ENCODE measurements at places on chromosomes 2 and 18. TPM values are rescaled to one million over a fixed set of nuclear protein-coding genes. Genes with fewer than 3 reads are reported as not detected.

Gene MAL
- polyA plus RNA-seq: 14.6 TPM

Gene HOXD1
- polyA plus RNA-seq: 0.05 TPM

Gene FLACC1
- 4.1 TPM for polyA plus RNA-seq

Gene IL36RN
- polyA plus RNA-seq: not detected

Gene OR6B2
- not detected for polyA plus RNA-seq

Gene GDF7
- 0.25 TPM for polyA plus RNA-seq

Gene TRIM54
- polyA plus RNA-seq: 144 TPM

Gene C2orf15
- 0.25 TPM for polyA plus RNA-seq

Gene GPR39
- not detected for polyA plus RNA-seq

Gene CAPN13
- polyA plus RNA-seq: not detected

Gene PDCD1
- 7.4 TPM for polyA plus RNA-seq

Gene DES
- polyA plus RNA-seq: 9,146 TPM

Gene PTGR3
- polyA plus RNA-seq: 23.4 TPM

Gene CPS1
- polyA plus RNA-seq: 1.2 TPM

Gene INO80B
- polyA plus RNA-seq: 16.8 TPM

Gene MRPL19
- 30.4 TPM for polyA plus RNA-seq

Gene LTBP1
- polyA plus RNA-seq: 53.0 TPM

Gene ACOXL
- 0.02 TPM for polyA plus RNA-seq

Gene LINC00305
- polyA plus RNA-seq: not detected

Gene TFCP2L1
- 0.38 TPM for polyA plus RNA-seq

Gene SCN3A
- polyA plus RNA-seq: 0.54 TPM

Gene CRYBA2
- not detected for polyA plus RNA-seq

Gene CD207
- 0.18 TPM for polyA plus RNA-seq

Gene CNDP1
- polyA plus RNA-seq: 0.05 TPM

Gene MPP4
- not detected for polyA plus RNA-seq

Gene RAB6C
- polyA plus RNA-seq: 0.07 TPM

Gene CD8B
- polyA plus RNA-seq: 0.20 TPM

Gene PARD6G
- polyA plus RNA-seq: 2.5 TPM

Gene GMCL1
- polyA plus RNA-seq: 2.5 TPM

Gene RGPD3
- polyA plus RNA-seq: 0.11 TPM

Gene TRABD2A
- polyA plus RNA-seq: 0.50 TPM

Gene ALPP
- polyA plus RNA-seq: not detected

Gene AOX1
- polyA plus RNA-seq: 7.2 TPM

Gene ATP6V1C2
- polyA plus RNA-seq: 0.52 TPM

Gene LOXL3
- 2.4 TPM for polyA plus RNA-seq

Gene HOXD4
- polyA plus RNA-seq: 0.29 TPM

Gene IGFBP5
- 162 TPM for polyA plus RNA-seq

Gene DNER
- 13.6 TPM for polyA plus RNA-seq

Gene DYNC1I2
- polyA plus RNA-seq: 58.8 TPM

Gene CD8A
- 1.1 TPM for polyA plus RNA-seq

Gene TUBB8B
- not detected for polyA plus RNA-seq

Gene SLC16A14
- 1.6 TPM for polyA plus RNA-seq

Gene KDM3A
- polyA plus RNA-seq: 21.0 TPM

Gene CCDC74B
- 1.9 TPM for polyA plus RNA-seq

Gene VWC2L
- not detected for polyA plus RNA-seq

Gene UGT1A4
- 0.07 TPM for polyA plus RNA-seq

Gene ATP6V1B1
- polyA plus RNA-seq: 0.93 TPM

Gene ACKR3
- polyA plus RNA-seq: 22.5 TPM

Gene RFTN2
- polyA plus RNA-seq: 3.1 TPM

Gene RUFY4
- polyA plus RNA-seq: not detected

Gene TDRD15
- polyA plus RNA-seq: not detected
